Femur (tissue), 1 donor: ENCODE measurements at places on chromosomes 12 and 14.

GRCh38 chr14:28012629-28013415 lies 753.8 kb upstream of the FOXG1 start:
- DNase-seq: no peak

DNA sequence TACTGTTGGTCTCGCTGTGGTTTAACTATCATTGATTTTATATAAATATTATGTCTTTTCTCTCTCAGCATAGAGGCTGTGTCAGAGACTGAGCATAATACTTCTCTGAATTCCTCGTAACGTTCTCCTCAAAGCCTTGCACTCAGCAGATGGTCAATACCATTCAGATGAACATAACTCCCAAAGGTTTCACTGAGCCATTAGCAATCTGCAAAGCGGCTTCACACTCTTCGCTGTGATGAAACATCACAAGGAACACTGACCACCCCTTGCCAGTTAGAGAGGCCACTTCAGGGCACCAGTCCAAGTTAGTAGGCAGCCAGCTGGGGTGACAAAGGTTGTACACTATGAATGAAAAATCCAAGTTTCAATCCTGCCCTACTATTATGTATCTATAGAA lies 30.1 kb upstream of the STON2 start:
- DNase-seq: no peak

DNA sequence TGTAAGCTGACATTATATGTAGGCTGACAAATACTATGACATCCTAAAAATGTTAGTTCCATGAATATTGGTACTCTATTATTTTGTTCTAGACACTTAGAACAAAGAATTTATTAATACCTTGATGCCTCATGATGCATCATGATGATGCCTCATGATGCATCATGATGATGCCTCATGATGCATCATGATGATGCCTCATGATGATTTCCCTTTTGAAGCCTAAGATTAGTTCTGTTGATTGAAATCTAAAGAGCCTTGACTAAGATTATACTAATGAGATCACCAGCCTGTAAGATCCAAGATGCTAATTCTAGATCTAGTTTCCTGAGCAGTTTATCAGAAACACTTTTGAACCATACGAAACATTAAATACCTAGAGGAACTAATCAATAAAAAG lies 4.6 kb upstream of the CEP128 start:
- no peak for DNase-seq

DNA sequence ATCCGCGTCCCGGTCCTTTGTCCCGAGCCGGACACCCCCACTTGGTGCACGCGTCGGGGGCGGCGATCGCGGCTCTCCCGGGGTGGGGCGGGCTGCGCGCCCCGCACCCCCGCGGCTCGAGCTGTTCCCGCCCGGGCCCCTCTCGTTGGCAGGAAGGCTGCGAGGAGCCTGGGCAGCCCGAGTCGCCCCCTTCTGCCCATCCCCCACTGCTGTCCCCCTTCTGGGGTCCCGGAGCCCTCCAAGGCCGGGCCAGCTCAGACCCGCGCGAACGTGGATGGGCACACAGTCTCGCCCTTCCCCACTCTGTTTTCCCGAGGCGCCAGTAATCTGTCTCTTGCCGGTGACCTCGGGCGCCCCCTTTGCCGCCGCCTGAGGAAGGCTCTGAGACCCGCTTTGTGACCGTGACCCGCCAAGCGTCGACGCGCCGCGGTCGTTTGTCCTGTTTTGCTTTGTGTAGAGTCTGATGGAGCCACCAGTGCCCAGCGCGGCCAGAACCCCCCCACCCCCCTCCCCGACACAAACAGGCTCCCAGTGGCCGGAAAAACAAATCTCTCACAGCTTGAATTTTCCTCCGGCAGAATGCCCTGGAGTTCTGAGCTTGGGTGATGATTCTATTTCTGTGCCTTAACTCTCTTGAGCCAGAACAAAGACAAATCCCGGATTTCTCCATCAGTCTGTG lies 610 bp downstream of the C14orf132 start:
- peak; percentile 44 for DNase-seq

GRCh38 chr12:108035372-108035771 lies 93.7 kb upstream of the WSCD2 start:
- no peak for DNase-seq

DNA sequence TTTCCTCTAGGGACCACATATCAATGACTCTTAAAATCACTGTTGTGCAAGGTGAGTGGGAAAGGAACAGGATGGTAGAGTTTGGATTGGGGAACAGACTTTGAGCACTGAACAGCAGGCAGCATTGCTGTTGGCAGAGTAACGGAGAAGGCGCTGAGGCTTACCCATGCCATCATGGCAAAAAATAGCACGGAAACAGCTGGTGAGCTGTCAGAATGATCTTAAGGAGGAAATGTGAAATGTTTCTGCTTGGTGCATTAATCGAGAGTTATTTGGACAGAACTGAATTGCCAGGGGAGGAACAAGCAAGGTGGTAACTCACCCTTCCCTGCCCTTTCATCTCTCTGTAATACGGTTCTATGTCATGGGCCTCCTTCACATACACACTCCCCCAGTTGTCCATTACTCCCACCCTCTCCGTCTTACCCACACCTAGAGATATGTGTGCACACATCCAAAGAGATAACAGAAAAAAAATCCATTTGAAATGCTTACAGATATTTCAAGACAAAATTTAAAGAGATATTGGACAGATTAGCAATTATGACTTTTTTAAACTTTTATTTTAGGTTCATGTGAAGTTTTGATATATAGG lies 572.5 kb downstream of the DIO2 start:
- DNase-seq: peak; percentile 28

DNA sequence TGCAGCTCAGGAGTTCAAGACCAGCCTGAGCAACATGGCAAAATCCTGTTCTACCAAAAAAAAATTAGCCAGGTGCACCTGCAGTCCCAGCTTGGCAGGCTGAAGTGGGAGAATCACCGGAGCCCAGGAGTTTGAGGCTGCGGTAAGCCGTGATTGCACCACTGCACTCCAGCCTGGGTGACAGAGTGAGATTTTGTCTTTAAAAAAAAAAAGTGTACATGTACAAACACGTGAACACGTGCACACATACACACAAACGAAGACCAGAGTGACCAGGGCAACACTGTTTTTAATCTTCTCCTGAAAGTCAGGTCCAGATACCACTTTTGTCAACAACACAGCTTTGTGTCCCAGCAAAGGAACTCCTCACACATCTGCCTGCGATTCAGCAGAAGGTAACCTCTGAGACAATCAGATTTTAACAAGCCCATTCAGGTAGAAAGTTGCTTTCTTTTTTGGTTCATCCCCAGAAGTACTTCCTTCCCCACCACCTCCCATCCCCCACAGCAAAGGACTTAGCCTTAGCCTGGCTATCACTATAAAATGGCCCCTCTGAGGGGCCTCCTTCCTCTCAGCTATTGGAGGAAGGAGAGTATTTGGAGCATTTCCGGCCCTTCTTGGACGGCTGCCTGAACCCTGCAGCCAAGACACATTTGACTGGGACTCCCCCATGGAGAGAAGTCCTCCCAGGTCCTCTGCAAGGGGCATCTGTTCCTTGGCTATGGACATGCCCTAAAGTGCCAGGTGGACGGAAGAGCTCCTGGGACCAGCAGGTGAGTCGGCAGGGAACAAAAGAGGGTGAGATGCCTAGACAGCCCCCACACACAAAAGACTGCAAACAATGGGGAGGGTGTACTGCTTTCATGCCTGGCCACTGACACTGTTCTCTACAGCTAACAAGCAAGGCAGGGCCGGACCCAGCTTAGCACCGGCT lies 9.8 kb downstream of the CTDSP2 start:
- peak; percentile 92 for DNase-seq

GRCh38 chr14:104885973-104886689 lies 21.1 kb downstream of the CEP170B start:
- no peak for DNase-seq

DNA sequence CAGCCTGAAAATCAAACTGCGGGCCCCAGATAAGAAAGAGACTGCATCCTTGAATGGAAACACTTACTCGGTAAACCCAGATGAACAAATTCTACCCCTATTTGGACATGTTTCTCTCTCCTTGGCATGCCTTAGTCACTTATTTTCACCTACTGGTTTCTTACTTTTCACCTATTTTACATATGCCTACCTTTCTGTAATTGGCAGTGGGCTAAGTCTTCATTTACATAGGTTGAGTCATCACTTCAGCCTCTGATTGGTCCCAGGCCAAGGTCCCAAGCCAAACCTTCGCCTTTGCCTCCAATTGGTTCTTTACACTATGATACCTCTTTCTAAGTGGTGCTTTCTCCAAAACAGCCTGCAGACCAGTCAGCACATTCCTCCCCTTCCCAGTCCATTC lies 111.3 kb downstream of the DYRK2 start:
- no peak for DNase-seq

- no peak for DNase-seq
These were observed 16.3 kb downstream of the C2CD5 start for GRCh38 chr12:22527999-22528398.

GRCh38 chr12:64097366-64098105 lies 124.6 kb downstream of the KICS2 start:
- peak; percentile 37 for DNase-seq

DNA sequence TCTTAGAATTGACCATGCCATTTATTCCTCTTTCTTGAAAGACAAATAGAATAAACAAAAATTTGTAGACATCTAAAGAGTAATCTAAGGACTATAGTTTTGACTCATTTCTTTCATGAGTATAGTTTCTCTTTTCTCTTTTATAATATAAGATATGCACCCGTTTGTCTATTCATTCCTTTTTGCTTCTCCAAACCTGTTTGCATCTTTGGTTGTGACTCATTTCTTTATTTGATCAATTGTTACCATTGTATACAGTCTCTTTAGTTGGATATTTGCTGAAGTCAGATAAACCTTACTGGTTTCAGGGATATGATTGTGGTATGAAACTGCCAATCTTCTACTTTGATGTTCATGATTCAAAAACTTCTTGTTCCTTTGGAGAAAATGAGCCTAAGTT lies 268.7 kb downstream of the FBXL14 start:
- DNase-seq: no peak

GRCh38 chr14:26255213-26255612 lies 342.6 kb downstream of the NOVA1 start:
- DNase-seq: no peak

DNA sequence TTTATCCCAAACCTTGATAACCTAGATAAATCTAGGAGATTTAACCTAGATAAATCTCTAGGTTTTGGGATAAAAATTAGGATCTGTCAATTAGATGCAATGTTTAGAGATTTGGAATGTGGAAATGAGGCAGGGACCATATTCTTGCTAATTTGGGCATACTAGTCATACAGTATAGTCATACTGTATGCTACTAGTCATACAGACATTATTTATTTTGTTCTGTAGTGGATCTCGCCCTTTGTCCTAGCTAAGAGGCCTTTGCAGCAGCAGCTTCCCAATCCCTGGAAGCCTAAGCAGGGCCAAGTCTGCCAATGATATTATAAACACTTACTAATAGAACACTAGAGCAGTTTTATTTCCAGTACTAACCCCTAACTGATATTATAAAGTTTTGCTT lies 136.4 kb downstream of the CEP128 start:
- no peak for DNase-seq

DNA sequence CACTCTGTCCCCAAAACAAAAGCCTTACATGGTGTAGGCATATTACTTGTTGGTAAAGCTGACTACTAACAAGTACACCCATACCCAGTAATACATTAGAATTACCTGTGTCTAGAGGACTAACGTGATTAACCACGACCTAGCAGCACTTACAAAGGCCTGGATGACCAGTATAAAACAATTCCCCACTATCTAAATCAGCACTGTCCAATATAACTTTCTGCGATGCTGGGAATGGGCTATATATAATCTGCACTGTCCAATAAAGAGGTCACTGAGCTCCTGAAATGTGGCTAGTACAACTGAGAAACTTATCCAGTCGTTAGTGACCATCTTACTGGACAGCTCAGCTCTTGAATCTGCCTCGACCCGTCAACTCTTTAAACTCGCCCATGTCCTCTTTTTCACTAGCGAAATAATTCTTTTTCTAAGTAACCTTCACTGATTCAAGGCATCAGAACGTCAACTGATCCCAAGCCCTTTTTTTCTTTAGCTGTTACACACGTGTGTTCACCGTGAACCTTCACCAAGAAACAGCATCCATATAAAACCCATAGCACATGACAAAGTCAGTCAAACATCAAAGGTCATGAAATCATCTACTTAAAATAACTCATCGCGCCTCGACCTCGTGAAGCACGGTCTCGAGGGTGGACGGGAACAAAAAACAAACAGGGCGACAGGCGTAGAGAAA lies 905 bp upstream of the CIPC start:
- DNase-seq: no peak
